ENCODE measurements at places on chromosomes 1 and 21.
A peak's percentile ranks its signal among the peaks of the same experiment; 100 is the strongest.

DNA sequence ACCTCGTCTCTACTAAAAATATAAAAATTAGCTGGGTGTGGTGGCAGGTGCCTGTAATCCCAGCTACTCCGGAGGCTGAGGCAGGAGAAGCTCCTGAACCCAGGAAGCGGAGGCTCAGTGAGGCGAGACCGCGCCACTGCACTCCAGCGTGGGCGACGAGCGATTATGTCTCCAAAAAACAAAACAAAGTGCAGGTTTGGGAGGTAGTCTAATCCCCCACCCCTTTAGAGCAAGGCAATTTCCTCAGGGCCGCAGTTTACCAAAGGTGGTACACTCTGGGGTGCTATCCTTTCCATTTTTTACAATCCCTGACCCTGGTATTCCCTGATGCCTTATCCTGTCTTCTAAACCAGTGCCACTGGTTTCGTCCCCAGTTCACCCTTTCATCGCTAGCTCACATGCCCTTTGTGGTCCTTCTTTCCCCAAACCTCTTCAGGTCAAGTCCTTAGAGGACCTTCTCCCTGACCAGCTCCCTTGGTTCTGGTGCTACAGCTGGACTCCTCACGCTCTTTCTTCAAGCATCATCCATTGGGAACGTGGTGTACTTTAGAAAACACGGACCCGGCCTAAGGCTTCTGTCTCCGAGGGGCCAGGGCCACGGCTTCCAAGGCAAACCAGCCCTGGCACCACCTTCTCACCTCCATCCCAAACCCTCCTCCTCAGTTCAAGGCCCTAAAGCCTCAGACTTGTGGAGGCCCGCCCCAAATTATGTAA, 873 bp downstream of the IFT25 start:
- no peak for DNase-seq

- DNase-seq, result no peak
Observed at GRCh38 chr1:48422009-48422408, 50.0 kb downstream of the SPATA6 start.

DNA sequence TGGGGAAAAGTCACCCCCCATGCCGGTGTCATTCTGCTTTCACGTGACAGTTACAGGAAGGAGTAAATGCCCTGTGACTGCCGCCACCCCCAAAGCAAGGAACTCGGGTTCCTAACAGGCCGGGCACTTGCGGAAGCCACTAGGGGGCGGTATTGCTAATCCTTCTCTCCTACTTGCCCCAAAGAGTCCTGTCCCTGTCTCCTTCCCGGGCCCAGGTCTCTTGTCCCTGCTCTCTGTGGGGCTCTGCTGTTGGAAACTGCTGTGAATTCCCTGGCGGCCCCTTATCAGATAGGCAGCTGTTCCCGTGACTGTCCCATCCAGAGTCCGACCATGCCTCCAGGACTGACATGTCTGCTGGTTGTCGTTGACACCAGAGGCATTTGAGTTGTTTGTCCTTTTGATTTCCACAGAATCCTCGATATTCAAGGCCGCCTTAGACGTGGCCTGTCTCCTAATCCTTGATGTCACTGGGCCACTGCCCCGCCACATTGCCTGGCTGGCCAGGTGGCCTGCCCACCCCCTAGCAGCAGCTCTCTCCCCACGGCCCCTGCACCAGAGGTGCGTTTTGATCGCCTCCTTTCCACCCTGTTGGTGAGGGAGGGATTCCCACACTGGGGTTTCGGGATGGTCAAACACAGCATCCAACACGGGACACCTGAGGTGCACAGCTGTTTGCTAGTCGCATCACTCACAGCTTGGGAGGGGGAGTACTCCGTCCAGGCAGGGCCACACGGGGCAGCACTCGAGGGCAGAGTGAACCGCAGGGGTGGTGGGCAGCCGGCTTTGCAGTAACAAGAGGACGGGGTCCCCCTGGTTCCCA, 37.3 kb downstream of the CHAF1B start:
- peak; percentile 26 for DNase-seq

GRCh38 chr1:168833801-168834224, 104.8 kb upstream of the DPT start:
- no peak for DNase-seq

DNA sequence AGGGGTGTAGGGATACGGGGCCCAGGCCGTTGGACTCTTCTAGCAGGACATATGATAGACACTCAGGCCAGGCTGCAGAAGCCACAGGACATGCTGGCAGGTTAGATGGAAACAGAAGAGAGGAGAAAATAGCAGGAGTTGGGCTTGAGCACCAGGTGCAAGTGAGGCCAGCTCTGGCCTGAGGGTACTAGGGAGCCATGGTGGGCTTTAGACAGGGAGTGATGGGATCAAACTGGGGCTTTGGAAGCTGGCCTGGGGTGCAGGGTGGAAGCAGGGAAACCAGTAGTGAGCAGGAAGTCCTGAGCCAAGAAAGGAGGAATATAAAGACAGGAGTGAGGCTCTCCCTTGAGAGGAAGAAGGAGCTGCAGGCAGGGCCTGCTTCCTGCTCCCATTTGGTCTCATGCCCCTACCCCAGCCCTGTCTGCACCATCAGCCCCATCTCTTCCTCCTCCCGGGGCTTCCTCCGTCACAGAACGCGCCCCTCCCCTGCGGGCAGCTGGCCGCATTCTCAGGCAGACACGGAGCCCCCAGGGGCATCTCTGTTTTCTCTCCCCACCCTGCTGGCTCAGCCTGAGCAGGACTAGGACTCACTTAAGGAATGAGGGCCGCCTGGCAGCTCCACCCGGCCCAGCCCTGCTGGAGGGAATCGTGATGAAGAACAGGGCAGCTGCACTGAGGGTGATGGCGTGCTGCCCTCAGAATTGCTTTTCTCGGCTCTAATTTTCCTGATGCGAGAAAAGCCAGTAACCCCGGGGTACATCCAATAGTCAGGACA, 165.5 kb upstream of the TMEM51 start:
- no peak for DNase-seq

- no peak for DNase-seq
Observed at GRCh38 chr1:210455840-210456603, 127.3 kb downstream of the HHAT start.

DNA sequence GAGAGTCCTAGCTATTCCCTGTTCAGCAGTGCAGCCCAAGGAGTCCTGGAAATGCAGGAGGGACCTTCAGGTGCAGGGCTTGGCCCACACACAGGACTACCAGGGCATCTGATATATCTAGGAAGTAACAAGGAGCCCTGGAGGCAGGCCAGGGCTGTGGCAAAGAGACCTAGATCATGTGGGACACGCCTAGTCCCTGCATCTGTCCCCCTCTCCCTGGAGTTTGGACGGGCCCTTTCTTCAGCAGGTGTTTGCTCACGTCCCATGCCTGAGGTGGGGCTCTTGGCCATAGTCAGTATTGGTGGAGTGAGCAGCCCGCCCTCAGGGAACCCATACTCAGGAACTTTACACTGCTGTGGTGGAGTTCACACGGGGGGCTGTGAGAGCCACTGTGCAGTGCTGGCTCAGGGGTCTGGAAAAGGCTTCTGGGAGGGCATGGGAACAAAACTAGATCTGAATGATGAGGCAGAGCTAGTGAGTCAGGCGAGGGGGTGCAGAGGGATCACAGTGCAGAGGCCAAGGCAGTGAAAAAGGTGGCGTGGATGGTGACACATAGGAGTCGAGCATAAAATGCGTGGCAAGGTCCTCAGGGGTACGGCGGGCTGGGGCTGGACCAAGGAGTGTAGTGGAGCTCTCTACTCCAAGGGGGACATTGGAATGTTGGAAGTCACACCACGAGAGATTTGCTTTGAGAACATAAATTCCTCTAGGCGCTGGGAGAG, 25.6 kb downstream of the TMEM53 start:
- no peak for DNase-seq

- no peak for DNase-seq
Observed at GRCh38 chr1:179366093-179366800, 476 bp downstream of the AXDND1 start.

GRCh38 chr1:41416552-41417334, 55.5 kb downstream of the FOXO6 start:
- peak; percentile 49 for DNase-seq

All from SW 1271 (cell line).